DMS153 (cell line): ENCODE measurements at places on chromosomes 2 and 18.

DNA sequence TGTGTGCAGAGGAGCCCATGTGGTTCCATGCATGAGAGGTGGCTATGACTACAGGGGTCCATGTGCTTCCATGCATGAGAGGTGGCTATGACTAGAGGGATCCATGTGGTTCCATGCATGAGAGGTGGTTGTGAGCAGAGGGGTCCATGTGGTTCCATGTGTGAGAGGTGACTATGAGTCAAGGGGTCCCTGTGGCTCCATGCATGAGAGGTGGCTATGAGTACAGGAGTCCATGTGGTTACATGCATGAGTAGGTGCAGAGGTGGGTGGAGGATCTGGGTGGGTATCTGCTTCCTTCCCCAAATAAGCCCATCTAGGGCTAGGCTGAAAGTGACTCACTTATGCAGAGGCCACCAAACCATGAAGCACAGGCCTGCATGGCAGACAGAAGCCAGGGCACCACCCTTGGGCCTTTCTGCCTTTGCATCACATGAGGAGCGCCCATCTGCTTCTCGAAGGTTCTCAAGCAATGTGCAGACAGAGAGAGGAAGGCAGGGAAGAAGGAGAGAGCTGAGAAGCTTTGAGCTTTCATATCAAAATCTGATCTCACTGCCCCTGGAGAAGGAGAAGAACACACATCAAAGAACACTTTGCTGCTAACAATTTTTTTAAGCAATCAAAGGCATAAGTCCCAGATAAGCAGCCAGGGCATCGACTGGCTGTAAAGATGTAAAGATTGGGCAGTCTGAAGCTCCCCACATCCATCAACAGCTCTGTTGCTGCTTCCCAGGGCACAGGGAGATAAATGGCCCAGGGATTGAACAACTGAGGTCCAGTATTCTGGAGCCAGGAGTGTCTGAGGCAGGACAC, 137.6 kb downstream of the TNS1 start:
- DNase-seq, result no peak

DNA sequence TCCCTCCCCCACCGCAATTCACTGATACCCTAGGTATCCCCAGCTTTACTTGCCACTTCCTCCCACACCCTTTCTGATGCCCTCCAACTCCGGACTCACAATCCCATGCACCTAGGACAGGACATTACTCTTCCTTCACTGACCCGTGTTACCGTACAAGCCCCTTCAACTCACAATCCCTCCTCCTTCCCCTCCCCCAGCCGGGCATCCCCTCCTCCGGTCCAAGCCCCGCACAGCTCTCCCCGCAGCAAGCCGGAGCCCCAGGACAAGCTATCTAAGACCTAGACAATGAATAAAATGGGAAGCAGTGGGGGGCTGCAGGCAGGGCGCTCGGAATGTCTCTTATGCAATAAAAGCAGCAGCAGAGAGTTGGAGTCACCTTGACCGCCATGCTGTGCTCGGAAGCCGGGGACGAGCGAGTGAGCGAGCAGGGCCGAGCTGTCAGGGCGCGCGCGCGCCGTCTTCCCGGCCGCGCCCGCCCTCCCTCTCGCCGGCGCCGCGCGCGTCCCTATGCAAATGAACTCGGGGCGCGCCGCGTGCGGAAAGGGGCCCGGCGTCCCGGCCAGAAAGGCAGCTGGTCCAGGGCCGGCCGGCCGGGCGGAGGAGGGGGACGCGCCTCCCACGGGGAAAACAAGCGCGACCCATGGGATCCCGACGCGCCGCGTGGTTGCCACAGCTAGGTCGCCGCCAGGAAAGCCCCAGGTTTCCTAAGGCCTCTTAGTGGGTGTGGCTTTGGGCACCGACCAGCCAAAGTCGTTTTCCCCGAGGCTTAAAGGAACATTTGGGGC, at the start of gene SLC25A12:
Gene SLC25A12 (minus strand): TSS at position 421 of the 788 bp plus-strand sequence. CDS start 30 bp downstream, at position 391.
- peak; percentile 63 for DNase-seq

DNA sequence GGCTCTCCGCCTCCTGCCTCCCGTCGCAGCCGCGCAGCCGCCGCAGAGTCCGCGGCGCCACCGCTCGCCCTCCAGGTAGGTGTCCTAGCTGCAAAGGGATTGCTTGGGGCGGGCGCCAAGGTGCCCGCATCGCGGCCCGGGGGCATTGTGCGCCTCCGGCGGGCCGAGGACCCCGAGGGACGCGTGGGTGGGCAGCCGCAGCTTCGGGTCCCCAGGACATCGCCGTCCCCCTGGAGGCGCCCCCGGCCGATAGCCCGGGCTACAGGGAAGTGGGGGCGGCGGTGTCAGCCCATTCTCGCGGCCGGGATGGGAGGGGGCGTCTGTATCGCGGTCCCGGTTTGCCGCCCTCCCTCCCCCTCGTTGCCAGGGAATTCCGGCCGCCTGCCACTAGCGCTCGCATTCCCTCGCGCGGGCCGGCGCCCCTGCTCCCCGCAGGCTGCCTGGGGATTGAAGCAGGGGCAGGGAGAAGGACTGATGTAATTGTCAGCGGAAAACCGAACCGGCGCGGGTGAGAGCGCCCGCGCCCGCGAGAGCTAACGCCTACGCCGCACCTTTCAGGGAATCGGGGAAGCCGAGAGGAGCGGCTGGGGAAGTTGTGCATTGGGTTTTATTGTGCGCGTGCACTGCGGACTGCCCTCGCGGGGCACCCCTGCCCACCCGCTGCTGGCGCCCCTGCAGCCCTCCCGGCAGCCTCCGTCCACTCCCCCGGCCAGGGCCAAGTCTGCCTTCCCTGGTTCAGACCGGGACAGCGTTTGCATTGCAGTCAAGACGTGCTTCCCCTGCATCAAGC, 483 bp downstream of the OSBPL6 start:
- peak; percentile 22 for DNase-seq

GRCh38 chr2:175903384-175903936, 98.6 kb downstream of the LNPK start:
- no peak for DNase-seq

DNA sequence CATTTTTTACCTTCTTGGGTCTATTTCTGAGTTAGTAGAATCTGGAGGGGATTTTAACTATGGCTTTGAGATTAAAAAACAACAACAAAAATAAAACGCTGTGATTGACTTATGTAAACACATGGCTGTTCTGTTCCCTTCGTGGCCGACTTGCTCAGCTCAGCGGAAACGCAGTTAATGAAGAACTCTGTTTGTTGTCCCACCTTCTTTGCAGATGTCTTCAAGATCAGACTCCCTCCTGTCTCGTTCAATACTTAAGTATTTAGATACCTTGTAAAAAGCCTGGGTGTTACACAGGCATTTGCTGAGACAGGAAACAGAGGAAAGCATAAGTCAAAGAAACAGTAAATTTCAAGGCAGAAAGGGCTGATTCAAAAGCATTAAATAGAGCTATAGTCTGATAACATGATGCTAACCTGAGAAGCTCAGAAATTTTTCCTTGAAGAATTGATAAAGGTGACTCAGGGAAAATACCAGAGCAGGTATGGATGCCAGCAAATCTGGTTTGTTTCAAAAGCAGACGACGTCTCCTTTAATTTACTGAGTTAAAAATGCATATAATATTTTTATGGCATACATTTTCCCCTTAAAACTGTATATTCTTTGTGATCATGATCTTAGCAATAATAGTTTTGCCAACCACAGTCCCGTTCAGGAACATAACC, 21.7 kb upstream of the POLI start:
- DNase-seq, result no peak

DNA sequence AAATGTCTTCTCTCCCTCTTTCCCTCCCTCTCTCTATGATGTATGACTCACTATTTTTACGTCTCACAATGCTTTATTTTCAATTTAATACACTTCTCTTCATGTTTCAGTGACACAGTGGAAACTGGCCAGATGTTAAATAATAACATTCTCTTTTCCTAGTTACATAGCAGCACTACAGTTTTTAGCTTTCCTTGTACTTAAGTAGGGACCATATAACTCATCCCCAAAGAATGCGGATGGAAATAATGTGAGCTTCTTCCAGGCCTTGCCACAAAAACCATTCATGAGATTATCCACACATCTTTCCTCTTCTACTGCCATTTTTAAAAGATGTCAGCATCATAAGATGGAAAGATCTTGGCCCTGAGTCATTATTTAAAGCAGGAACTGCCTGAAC, 789.4 kb downstream of the LRP1B start:
- no peak for DNase-seq

GRCh38 chr2:188381614-188382013, 89.9 kb downstream of the GULP1 start:
- no peak for DNase-seq

GRCh38 chr2:119218478-119219064, 5.1 kb upstream of the STEAP3 start:
- peak; percentile 83 for DNase-seq

- no peak for DNase-seq
Observed at GRCh38 chr2:58032764-58033080, 13.9 kb upstream of the VRK2 start.

DNA sequence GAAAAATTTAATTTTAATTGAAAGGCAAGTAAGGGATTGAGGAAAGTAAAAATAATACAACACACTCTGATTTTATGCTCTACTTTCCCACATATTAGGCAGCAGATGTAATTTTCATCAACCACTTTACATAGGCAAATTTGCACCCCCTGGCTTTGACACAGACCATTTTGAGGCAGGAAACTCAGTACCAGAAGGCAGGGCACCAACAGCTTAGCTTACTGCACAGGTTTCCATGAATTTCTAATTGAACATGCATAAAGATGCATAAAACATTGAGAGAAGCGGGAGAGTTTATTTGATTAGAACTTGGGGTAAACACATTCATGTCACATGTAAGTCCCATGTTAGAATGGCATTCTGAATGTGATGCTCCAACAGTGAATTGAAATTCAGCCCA, 171.9 kb downstream of the PID1 start:
- DNase-seq, result no peak
